ENCODE measurements at places on chromosomes 11 and 22.
A peak's percentile ranks its signal among the peaks of the same experiment; 100 is the strongest.

DNA sequence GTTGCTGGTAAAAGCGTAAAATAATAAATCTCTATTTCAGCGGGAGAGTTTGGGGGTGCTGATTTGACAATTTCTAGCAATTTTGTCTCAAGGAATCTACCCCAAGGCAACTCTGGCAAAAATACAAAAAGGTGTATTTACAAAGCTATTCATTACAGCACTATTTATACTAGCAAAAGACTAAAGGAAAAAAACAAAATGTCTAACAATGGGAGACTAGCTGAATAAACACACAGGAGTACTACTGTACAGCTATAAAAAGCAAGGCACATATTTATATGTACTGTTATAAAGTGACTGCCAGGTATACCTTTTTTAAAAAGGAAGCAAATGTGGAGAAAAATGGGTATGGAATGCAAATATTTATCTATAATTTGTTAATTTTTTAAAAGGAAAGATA is 32.7 kb downstream of the SLC35F2 start:
- no peak for DNase-seq

- no peak for DNase-seq
Measured at GRCh38 chr11:12888525-12889158, 120.5 kb upstream of the RASSF10 start.

GRCh38 chr22:32528984-32529982 is 54.7 kb downstream of the FBXO7 start:
- peak; percentile 12 for DNase-seq

DNA sequence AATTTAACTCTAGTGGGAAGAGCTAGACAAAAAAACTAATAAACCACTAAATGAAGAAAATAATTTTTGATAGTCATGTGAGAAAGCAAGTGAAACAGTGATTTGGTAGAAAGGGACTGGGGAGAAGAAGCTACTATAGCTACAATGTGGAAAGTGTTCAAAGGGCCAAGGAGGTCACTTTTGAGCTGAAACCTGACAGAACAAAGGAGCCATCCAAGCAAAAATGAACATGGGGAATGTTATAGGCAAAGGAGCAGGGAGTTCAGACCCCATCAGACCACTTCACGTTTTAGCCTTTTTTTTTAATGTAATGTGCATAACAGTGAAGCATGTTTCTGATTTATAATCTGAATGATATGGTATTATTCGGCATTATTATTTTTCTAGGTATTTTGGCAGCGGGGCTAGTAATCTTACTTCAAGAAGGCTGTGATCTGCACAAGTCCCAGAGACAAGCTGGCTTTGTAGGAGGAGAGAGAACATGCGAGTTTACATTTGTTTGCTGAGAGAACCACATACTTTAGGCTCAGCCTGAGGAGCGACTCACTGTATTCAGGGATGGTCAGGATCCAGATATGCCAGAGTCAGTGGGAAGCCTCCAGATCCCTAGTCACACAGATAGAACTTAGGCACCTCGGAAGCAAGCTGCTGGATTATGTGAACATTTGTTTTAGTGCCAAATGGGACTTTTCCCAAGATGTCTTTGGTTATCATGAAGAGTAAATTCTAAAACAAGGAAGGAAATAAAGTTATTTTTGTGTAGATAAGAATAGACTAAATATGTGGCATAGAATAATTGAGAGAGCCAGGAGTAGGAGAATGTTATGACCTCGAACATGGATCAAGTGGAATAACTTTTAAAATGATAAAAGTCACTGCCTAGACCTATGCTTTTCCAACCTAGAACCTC is 118.6 kb downstream of the TRIM44 start:
- DNase-seq: no peak

- DNase-seq: no peak
Measured at GRCh38 chr22:33034753-33035152, 23.4 kb downstream of the SYN3 start.

DNA sequence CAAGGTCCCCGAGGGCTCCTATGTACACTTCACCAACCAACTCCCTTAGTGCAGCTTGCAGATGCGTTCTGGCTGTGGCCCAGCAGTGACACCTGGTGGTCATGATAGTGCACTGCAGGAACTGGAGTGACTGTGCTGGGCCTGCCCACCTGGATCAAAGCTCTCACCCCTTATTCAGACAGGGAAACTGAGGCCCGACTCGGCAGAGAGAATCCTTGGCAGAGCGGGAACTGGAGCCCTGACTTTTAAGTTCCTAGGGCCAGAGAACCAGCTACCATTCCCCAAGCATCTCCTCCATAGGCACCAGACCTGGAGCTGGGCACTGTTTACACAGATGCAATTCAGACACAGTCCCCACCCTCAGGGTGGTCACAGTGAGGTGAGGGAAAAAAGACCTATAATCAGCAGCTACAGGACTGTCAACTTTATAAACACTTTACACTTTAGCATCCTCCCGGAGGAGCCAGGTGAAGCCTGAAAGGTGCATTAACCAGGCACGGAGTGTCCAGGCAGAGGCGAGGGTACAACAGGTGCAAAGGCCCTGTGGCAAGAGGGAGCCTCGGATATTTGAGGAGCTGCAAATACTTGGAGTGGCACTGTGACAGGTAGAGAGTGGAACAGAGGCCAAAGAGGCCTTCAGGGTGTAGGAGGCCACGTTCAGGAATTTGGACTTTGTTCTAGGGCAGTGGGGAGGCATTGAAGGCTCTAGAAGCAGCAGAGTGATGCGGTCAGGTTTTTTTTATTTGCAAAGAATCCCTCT is 22.0 kb downstream of the RHBDD3 start:
- DNase-seq: no peak

DNA sequence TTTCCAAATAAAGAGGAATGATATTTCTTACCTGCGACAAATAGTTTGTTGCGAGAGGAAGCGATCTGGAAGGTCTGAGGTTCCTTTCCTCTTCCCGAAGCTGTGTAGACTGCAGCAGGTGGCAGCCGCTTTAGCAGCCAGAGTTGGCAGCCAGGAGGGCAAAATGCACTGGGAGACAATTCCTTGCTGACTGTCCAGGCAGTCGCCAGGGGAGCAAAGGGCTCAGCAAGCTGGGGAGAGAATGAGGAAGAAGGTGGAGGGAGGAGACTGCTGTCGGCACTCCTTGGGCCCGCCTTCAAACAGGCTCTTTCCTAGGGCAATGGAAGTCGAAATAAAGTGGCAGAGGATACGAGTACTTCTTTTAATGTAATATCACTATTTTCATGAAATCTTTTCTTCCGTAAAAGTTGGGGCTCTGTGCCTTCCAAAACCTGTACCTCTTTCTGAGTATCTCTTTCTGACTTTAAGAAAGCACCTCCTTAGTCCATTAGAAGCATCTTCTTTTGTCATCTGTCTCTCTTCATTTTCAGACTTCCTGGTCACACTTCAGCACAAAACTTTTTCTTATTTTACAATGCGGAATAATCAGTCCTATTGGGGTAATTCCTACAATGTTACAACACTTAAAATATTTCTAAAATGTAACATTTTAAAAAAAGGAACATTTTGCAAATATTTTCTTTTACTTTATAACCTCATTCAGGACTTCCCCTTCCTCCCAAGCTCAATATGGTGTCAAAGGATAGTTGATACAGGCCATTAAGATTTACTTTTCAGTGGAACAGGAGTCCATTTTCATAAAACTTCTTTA is at the start of gene IL18:
IL18 (minus strand) TSS at position 220 of the 811 bp plus-strand sequence. CDS start 9,041 bp downstream, outside the sequence.
- DNase-seq: no peak
